ENCODE measurements at places on chromosomes 16 and 17.
A peak's percentile ranks its signal among the peaks of the same experiment; 100 is the strongest.

GRCh38 chr17:20991276-20992037 is 51.4 kb downstream of the USP22 start:
- no peak for DNase-seq

GRCh38 chr17:32445074-32445415 is 735 bp downstream of the PSMD11 start:
- DNase-seq: peak; percentile 7

GRCh38 chr16:84617041-84617790 is 662 bp downstream of the COTL1 start:
- no peak for DNase-seq

GRCh38 chr17:31147507-31148202 is 52.9 kb downstream of the NF1 start:
- no peak for DNase-seq

DNA sequence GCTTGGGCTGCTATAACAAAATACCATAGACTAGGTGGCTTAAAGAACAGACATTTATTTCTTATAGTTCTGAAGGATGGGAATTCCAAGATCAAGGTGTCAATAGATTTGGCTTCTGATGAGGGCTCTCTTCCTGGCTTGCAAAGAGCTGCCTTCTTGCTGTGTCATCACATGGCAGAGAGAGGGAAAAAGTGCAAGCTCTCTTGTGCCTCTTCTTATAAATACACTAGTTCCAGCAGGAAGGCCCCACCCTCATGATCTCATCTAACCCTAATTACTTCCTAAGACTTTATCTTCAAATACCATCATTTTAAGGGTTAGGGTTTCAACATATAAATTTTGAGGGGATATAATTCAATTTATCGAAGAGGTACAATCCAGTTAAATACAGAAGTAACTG is 30.6 kb downstream of the ABCA9 start:
- no peak for DNase-seq

DNA sequence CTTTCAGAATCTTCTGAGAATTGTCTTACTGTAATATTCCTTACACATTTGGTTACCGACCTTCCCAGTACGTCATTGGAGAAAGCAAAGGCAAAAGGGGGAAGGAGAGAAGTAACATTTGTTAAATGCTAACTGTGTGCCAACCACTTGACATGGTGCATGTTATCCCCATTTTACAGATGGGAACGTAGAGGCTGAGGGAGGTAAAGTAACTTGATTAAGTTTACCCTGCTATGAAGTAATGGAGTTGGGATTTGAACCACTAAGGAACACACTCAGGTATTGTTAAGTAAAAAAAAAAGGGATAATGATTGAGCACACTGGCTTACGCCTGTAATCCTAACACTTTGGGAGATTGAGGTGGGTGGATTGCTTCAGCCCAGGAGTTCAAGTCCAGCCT is 156.4 kb downstream of the PRKCA start:
- no peak for DNase-seq

GRCh38 chr16:53973021-53973420 is 269.1 kb downstream of the FTO start:
- DNase-seq: no peak

- DNase-seq: no peak
Observed at GRCh38 chr16:78284957-78285434, 185.5 kb downstream of the WWOX start.

DNA sequence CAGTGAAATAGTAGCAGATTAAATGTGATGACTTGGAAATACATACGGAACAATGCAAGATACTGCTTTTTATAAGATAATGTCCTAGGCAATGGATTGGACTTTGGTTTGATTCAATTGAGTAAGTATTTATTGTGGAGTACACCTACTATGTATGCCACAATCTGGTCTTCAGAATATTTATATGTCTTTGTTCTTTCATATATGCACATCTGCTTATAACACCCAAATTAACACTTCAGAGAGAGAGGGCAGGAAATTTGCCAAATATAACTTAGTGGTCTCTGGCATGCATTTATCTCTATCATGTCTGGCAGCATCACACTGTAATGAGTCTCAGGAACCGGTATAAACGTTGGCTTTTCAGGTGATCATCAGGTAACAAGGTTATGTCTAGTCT is 16.9 kb downstream of the RPGRIP1L start:
- no peak for DNase-seq

DNA sequence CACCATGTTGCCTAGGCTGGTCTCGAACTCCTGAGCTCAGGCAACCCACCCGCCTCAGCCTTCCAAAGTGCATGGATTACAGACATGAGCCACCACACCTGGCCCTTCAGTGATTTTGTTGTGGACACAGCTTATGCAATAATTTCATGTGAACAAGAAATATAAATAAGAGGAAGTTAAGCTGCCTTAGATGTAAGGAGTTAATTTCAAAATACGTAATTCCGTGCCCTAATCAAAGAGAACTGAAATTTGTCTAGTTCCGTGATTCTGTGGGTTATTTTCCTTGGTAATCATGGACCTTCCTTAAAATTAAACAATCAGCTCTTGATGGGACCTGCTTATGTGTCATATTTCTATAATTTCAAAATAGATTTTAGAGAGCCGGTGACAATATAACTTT is 11.9 kb downstream of the TVP23A start:
- DNase-seq: no peak
